ENCODE measurements at places on chromosomes 11 and 22.
A peak's percentile ranks its signal among the peaks of the same experiment; 100 is the strongest.

DNA sequence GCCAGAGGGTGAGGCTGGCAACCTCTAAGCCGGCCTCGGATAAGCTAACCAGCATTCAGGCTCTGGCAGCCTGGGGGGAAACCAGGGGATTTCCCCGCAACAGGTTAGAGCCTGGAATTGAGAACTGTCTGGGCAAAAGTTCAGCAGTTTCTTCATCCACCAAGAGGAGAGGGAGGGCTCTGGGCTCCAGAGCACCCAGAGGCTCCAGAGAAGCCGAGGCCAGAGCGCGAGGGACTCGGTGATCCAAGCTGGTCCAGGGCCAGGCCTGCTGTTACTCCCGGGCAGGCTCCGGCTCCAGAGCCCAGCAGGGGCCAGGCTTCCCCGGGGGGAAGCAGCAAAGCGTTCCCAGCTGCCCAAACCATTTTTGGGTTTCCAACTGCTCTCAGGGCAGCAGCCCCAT is 13.3 kb upstream of the SH3BP1 start:
- DNase-seq: peak; percentile 66

GRCh38 chr11:121466063-121466794 is 13.5 kb upstream of the SORL1-AS1 start:
- DNase-seq: peak; percentile 97

DNA sequence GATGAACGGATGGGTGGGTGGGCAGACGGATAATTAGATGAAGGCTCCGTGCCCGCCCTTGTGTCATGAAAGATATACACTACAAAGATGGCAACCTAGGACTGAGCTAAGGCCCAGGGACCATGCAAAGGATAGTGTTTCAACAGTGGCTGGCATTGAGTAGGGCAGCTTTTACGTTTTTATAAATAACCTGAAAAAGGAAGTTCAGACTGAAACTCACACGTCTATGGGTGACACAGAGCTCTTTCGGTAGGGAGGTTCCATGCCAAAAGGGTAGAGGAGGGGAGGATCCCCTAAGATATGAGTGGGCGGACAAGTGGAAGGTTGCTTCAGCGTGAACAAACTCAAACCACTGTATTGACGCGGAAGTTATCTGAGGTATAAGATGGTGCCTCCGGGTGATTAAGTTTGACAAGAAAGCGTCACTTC is 90.5 kb downstream of the UBASH3B start:
- DNase-seq: no peak

DNA sequence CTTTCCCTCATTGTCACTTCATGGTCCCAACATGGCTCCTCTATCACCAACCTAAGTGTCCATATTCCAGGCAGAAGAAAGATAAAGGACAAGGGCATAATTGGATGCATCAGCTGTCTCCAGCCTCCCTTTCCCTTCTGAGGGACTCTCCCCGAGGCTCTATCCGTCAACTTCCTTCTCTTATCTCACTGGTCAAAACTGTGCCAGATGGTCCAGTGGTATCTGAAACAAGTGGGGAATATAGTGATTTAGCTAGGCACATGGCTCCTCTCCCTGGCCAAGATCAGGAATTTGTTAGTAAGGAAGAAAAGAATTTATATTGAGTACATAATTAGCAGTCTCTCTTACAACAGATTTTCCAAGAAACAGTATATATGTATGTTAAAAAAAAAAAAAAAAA is 12.6 kb upstream of the SPON1 start:
- DNase-seq: no peak

DNA sequence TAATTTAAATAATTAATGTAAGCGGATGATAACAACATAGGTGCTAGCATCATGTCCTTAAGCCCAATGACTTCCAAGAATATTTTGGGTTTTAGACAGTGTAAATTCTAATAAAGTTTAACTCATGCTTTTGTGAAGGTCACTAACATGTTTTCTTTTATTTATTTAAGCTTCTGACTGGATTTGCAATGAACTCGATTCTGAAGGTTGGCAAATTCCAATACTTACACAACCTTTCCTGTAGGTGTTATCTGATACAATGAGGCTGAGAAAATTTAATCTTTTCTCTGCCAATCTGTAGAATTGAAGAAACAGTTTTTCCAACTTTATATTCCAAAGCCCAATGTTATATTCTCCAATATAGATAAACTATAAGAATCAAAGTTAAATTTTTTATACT is 311.3 kb downstream of the LUZP2 start:
- no peak for DNase-seq

DNA sequence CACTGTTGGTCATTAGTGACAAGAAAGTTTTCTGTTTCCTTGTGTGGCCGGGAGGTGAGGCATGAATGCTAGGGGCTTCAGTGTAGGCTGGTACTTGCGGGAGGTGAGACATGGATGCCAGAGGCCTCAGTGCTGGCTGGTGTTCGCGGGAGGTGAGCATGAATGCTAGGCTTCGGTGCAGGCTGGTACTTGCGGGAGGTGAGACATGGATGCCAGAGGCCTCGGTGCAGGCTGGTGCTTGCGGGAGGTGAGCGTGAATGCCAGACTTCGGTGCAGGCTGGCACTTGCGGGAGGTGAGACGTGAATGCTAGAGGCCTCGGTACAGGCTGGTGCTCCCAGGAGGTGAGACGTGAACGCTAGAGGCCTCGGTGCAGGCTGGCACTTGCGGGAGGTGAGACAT is 48.4 kb downstream of the ANO1 start:
- no peak for DNase-seq

- DNase-seq: no peak
Measured at GRCh38 chr11:117752071-117752470, 44.9 kb downstream of the DSCAML1 start.

- DNase-seq: no peak
Measured at GRCh38 chr11:116505298-116506262, 267.2 kb downstream of the BUD13 start.

GRCh38 chr22:45905326-45905923 is 71.5 kb downstream of the WNT7B start:
- no peak for DNase-seq

DNA sequence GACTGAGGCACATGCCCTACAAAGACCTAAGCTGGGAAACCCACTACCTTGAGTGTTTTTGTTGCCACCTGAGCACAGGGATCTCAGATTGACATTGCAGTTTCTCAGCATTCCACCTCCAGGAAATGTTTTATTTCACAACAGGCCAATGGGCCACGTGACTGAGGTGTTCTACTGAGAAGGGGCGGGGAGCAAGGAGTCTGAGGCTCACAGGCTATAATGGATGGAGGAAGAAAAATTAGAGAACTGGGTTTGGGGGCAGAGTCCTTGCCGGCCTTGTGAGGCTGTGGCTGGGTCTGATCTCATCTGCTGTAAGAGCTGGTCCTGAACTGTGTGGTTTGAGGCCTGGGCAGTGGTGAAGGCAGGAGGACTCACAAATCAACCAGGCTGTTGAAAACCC is 40.7 kb downstream of the ZNF202 start:
- DNase-seq: peak; percentile 37

DNA sequence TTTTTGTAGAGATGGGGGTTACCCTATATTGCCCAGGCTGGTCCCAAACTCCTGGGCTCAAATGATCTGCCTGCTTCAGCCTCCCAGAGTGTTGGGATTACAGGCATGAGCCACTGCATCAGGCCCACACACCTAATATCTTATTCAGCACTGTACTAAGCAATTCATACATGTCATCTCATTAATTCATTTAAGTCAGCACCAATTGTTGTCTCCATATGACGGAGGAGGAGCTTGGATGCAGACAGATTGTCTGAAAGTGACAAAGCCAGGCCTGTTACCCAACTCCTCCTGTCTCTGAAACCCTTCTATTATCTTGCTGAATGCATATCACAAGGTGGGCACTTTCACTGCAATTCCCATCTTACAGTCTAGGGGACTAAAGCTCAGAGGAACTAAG is 57.5 kb upstream of the ALX4 start:
- no peak for DNase-seq

DNA sequence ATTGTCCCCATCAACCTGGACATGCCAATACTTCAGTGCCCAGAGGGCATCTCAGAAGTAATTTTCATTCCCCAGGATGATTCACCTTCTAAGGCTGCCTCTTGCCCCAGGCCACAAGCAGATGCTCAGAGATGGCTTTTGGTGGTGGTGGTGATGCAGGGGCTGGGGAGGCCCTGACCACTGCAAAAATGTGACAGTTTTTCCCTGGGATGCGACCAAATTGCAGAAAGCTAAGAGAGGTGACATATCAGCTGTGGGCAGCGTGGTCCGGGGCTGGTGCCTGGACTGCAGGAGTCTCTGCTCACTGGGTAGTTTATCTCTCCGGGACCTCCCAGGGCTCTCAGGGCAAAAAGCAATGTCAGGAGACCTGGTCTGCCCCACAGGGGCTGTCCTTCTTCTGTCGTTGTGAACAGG is 39.7 kb upstream of the ACCSL start:
- no peak for DNase-seq

DNA sequence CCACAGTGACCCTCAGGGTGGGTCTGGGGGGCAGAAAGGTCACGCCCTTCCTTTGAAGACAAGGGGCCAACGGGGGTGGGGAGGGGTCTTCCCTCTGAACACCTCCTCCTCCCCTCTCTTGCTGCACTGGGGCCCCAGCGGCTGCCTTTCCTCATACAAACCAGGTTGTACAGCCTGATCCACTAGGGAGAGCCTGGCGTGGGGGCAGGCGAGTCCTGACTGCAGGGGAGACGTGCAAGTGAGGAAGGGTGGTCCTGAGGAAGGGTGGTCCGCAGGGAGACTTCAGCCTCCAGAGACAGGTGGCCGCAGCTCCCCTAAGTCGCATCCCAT is 43.6 kb upstream of the LINC01488 start:
- DNase-seq: no peak

GRCh38 chr22:41146573-41146972 is 54.2 kb downstream of the EP300 start:
- no peak for DNase-seq

- peak; percentile 12 for DNase-seq
Measured at GRCh38 chr11:128246810-128247594, 340.4 kb downstream of the ETS1 start.

GRCh38 chr22:20558534-20558933 is 51.1 kb downstream of the MED15 start:
- DNase-seq: no peak

GRCh38 chr22:20079745-20080444 is at the start of gene DGCR8:
DGCR8 (plus strand) TSS chr22:20080241; CDS start chr22:20085964, 5,723 bp downstream.
- DNase-seq: peak; percentile 98

GRCh38 chr22:49365191-49365837 is 462.4 kb downstream of the BRD1 start:
- no peak for DNase-seq

GRCh38 chr22:33440756-33441155 is 382.6 kb upstream of the SYN3 start:
- peak; percentile 26 for DNase-seq

DNA sequence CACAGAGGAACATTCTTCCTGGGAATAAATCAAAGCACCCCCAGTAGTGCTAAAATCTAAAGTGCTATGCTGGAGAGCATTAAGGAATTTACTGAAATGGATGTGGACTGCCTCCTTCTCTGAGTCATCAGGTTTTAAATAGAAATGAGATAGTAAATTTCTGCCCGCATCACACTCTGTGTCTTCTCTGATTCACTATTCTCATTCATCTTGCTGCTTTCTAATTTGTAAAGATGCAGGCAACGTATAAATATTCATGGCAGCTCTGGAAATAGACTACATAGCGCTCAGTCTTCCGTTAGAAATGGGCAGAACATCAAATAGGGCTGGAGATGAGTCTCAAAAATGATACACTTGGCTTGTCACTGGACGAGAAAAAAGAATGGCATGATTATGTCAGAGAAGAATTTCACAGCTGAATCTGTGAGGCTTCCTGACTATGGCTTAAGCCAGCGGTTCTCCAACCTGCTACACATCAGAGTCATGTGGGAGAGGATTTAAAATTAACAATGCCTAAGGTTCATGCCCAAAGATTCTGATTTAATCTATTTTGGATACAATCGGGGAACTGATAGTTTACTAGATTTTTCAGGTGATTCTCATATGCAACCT is 178.2 kb downstream of the LRRC4C start:
- peak; percentile 14 for DNase-seq

- peak; percentile 88 for DNase-seq
Measured at GRCh38 chr22:41380993-41381328, 781 bp upstream of the TEF start.

GRCh38 chr11:123410218-123410549 is 19.9 kb upstream of the GRAMD1B start:
- DNase-seq: no peak

DNA sequence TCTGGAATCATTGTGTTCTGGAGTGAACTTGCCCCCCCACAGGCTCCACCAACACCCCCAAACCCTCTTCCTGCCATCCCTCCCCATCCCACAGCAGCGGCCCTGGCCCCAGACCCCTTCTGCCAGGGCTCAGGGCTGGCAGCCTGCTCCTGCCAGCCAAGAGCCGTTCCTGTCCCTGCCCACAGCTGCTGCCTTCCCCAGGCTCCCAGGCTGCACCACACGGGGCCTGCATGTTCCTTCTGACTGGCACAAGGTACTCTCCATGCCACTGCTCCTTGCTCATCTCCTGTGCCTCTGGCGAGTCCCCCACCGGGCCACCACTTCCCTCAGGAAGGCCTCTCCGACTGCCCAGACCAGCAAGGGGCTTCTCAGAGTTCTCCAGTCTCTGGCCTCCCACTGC is 4.9 kb downstream of the GP1BB start:
- DNase-seq: no peak

DNA sequence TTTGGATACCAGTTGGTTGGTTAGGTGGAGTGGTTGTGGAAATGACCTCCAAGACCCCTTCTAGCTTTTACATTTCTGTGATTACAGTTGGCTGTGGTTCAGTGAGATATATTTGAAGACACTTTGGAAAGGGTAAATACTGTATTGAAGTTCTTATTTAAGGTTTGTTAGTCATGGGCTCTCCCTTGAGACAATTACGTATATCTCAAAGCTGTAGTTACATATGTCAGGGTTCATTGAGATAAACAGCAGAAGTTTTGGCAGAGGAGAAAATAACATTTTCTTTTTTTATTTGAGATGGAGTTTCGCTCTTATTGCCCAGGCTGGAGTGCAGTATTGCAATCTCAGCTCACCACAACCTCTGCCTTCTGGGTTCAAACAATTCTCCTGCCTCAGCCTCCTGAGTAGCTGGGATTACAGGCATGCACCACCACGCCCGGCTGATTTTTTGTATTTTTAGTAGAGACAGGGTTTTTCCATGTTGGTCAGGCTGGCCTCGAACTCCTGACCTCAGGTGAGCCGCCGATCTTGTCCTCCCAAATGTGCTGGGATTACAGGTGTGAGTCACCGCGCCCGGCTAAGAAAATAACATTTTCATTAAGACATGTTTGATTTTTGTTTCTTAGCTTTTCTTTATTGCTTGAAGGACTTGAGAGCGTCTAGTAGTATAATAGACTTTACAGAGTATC is 1.9 kb downstream of the RNF121 start:
- DNase-seq: no peak

- DNase-seq: no peak
Measured at GRCh38 chr11:31214372-31214771, 155.2 kb downstream of the DCDC1 start.

GRCh38 chr11:67571443-67571842 is 12.2 kb upstream of the GSTP1 start:
- DNase-seq: no peak

GRCh38 chr11:102676084-102676483 is 29.5 kb downstream of the MMP27 start:
- no peak for DNase-seq

DNA sequence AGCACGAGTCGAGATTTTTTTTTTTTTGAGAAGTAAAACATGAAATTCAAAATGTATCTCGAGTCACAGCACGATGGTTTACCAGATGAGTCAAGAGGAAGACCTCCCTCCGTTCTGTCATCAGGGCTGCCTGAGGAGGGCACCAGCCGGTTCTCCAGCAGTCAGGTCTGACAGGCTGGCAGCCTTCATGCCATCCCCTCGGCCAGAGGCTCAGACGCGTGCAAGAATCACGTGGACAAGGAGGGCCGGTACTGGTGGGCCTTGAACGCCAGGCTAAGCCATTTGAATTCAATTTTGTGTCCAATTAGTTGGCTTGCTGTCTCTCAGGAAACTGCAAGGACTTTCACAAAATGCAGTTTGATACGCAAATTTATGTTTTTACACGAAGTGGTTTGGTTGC is 1412.2 kb downstream of the BRD1 start:
- DNase-seq: no peak

All from hepatocyte (in vitro differentiated cells).